Bronchial smooth muscle cell (primary cell): ENCODE measurements at places on chromosomes 3 and 15. TPM values are rescaled to one million over a fixed set of nuclear protein-coding genes. Genes with fewer than 3 reads are reported as not detected.

Gene TMEM207
- not detected in 2 replicates for total RNA-seq

Gene ZPLD1
- total RNA-seq, result under 0.01 TPM in 2 replicates

Gene RNU5B-1
- not detected in 2 replicates for total RNA-seq

Gene PROS1
- 17.9 and 18.1 TPM in 2 replicates for total RNA-seq
